NCI-H1436 (cell line): ENCODE measurements at places on chromosomes 7 and 10.

DNA sequence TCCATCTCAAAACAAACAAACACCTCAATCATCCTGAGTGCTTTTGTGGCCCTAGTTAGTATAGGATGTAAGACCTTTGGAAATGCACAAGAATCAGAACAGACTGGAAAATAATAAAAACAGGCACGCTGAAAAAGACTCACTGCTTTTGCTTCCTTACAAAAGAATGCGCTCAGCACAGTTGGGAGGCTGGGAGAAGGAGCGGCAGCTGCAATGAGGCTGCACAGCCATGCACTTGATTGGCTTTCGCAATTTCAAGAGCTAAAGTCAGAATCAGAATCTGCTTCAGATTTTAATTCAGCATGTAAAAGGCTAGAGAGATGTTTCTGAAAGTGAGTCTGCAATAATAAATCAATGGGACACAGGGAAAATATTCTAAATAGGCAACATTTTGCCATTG is 97.2 kb downstream of the FRMD4A start:
- DNase-seq, result no peak

GRCh38 chr10:132946-133898 is 2.0 kb upstream of the ZMYND11 start:
- DNase-seq, result no peak

- no peak for DNase-seq
Measured at GRCh38 chr10:77415313-77415960, 222.2 kb downstream of the KCNMA1 start.

DNA sequence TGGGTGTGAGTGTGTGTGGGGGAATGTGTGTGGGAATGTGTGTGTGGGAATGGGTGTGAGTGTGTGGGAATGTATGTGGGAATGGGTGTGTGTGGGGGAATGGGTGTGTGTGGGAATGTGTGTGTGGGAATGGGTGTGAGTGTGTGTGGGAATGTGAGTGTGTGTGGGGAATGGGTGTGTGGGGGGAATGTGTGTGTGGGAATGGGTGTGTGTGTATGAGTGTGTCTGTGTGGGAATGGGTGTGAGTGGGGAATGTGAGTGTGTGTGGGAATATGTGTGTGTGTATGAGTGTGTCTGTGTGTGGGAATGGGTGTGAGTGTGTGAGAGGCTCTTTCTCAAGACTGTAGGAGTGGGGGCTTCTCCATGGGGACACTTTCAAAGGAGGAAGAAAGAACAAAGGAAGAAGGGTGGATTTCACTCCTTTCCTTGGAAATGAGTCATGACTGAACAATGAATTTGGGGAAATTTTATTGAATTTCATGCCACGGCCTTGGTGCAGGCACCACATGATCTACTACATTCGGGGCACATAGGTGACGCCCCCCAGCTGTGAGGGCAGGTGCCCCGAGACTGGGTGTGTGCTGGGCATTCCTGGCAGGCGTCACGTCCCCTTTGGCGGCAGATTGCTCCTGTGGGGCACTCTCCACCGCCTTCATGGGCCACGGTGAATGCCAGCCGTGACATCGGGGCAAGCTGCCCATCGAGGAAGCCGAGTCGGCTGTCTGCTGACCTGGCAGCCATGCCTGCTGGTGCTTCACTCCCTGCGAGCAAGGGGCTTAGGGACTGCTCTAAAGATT is 88.8 kb upstream of the INSIG1 start:
- DNase-seq, result no peak

DNA sequence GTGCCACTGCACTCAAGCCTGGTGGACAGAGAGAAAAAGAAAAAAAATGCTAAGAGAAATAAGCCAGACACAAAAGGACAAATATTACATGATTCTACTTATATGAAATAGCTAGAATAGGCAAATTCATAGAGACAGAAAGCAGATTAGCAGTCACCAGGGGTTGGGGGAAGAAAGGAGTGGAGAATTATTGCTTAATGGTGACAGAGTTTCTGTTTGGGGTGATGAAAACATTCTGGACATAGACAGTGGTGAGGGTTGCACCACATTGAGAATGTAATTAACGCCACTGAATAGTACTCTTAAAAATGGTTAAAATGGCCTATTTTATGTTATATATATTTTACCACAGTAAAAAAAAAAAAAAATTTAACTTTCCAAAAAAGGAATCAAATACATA is 6.4 kb upstream of the NT5C2 start:
- DNase-seq, result no peak

DNA sequence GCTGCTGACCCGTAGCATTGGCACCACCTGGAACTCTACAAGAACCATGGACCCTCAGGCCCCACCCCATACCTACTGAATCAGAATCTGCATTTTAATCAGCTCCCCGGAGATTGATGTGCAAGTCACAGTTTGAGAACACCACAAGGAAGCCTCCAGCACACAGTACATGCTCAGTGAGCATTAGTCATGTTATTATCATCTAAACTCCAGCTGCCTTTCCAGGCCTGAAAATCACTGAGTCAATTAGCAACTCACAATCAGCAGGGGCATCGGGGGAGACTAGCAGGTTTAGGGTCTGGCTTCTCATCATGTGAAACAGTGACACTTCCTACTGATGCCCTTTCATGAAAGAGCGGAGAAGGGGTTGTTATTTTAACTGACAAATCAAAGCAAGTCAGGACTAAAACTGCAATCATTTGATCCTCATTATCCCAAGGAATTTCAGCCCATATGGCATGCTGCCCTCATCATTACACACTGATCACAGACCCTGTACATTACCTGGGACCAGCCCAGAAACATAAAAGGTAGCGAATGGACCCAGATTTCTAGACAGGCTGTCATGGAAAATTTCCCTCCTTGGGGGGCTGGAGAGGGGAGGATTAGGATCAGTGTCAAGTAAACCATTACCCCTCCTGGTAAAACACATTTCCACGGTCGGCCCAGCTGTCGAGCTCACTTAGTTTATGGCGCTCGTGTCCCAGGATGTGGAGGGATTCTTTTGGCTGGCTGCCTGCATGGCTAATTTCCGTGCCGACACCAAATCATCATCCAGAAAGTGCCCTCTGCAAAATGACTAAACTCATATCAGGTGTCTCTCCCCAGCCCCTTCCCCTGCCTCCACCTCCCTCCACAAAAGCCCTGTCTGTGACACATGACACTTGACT is 122.8 kb downstream of the PRLHR start:
- peak; percentile 21 for DNase-seq

GRCh38 chr10:96014473-96015102 is 28.8 kb upstream of the CCNJ start:
- no peak for DNase-seq

- DNase-seq, result no peak
Measured at GRCh38 chr10:80104066-80104926, 25.8 kb downstream of the TMEM254 start.

- no peak for DNase-seq
Measured at GRCh38 chr7:112101201-112101846, 104.9 kb downstream of the DOCK4 start.

- DNase-seq, result no peak
Measured at GRCh38 chr7:116224492-116225098, 14.3 kb downstream of the TES start.

GRCh38 chr7:132655131-132655727 is 79.0 kb upstream of the PLXNA4 start:
- no peak for DNase-seq

GRCh38 chr7:90078921-90079320 is 75.3 kb upstream of the STEAP1 start:
- DNase-seq, result no peak

GRCh38 chr10:131532291-131532690 is 220.8 kb upstream of the TCERG1L start:
- no peak for DNase-seq

DNA sequence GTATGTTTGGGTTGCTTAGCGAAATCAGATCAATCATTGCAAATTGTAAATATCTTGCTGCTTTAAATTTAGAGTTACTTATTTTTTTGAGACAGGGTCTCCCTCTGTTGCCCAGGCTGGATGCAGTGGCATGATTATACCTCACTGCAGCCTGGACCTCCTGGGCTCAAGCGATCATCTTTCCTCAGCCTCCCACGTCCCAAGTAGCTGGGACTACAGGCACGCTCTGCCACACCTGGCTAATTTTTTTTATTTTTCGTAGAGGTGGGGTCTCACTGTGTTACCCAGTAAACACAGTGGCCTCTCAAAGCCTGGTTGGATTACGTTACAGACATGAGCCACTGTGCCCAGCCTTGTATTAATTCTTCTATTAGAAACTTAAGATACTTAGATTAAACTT is 1.7 kb downstream of the VDAC2 start:
- DNase-seq, result no peak

DNA sequence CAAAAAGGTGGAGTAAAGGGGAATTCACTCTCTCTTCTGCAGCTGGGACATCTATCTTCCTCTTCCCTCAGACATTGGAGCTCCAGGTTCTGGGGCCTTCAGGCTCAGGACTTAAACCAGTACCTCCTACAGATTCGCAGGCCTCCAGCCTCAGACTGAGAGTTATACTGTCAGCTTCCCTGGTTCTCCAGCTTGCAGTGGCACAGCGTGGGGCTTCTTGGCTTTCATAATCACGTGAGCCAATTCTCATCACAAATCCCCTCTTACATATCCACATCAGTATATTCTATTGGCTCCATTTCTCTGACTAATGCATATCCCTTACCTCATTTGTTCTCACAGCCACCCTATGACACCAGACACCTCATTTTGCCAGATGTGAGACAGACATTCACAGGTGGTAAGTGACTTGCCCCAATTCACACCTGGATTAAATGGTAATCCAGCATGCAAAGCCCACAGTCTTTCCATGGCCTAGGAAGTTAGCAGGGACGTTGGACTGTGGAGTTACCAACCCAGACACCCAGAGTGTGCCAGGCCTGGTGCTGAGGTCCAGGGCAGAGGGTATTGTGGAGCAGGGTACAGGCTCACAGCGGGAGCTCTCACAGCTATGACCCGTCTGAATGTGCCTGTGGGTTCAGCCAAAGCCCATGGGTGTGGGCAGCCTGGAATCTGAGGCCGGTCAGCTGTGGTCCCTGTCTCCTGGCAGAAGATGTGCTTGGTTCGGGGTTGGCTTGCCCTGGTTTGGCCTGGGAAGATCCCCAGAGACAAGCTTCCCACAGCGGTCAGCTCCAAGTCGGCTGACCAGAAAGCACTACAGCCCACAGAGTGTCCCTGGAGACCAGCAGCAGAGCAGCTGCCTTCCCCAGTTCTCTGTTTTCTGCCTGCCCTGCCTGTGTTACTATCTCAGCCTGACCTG is 18.4 kb upstream of the ZCCHC24 start:
- DNase-seq, result no peak

DNA sequence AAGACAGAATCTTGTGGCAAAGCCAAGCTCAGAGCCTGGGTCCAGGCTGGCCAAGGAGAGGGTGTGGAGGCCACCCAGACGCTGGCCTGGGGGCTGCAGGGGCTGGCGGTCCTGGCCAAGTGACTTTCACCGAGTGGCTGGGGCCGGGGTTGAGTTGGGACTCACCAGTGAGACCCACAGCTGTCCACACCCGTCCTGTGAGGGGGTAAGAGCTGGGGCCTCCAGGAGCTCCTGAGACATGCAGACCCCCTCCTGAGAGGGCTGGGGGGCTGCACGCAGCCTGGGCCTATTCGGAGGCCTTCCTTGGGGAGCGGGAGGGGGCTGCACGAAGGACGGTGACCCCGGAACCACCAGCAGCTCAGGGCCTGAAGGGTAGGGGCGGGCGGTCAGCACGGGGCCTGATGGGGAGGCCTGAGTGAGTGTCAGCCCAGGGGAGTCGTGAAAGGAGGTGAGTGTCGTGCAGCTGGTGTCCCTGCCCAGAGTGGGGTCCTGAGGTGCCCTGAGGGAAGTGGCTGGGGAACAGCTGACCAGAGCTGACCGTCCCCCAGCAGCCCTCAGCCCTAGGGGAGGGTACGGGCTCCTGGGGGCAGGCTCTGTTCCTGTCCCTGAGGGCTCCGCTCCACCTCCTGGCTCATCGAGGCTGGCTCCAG is 100.9 kb downstream of the FOXL3 start:
- DNase-seq, result no peak

DNA sequence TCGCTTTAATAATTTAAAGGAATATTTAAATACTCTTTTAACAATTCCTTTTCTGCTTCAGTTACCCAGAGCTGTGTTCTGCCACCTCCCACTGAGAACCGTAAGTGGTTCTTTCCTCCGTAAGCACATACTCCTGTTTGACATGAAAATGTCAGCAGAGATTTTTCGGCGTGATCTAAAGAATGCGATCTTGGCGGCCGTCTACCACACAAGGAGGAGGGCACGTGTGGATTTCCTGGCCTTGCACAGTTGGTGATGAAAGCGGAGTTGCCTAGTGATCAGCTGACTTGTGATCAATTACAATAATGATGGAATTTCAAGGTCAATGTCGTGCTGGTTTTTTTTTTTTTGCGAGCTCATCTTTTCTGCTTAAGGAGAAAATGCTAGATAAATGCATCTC is 35.6 kb upstream of the INSIG1 start:
- no peak for DNase-seq

DNA sequence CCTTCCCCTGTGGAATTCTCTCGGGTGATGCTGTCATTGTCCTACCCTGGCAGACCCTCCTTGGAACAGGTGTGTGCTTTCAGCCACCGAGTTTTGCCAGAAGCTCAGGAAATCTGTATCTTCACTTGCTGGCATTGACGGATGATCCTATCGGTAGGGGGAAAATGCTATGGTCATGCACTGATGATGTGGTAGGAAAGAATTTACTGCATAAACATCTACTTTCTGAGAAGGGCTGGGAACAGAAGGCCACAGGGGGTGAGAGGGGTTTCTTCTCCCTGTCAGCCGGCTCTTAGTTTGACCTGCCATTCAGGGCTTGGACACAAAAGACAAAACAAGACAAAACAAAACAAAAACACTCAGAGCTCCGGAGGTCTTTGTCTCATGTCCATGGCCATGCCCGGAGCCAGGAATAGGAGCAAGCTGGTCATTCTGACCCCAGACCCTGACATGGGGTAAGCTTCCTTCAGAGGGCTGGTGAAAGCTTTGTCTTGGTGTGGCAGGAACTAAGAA is 43.6 kb upstream of the CARD11 start:
- no peak for DNase-seq

- DNase-seq, result no peak
Measured at GRCh38 chr7:116539879-116540278, 15.0 kb downstream of the CAV1 start.

DNA sequence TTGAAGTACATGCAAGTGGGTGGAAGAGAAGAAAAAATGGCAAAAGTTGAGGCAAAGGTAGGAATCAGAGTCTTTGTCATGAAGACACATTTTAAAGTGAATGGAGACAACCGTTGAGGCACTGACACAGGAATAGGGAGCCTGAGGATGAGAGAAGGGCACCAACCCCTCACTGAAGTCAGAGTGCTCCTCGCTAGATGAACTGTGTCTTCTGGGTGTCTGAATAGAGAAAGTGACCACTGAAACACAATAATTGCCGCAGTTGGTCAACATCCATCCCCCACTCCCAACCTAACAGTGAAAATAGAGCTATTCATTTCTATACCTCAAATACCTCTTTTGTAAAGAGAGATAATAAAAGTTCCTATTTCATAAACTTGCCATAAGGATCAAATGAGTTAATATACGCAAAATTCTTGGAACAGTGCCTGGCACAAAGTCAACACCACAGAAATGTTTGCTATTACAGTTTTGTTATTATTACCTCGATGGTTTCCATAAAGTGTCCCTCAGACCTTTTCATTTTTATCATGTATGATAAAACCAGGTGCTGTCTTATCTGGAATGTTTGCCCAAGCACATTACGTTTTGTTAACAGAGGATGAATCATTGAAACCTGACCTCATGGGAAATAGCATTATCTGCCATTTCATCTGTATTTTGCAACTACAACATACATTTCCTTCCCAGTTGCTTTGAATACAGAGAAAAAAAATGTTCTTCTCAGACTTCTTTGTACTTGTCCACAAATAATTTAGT is 61.8 kb upstream of the SP4 start:
- DNase-seq, result peak; percentile 26

GRCh38 chr7:148854983-148855382 is 29.1 kb downstream of the EZH2 start:
- no peak for DNase-seq
